ENCODE measurements at places on chromosomes 16 and 17.

- DNase-seq: no peak
Measured at GRCh38 chr17:52025236-52025635, 133.3 kb downstream of the CA10 start.

GRCh38 chr17:70055000-70055399, 20.0 kb upstream of the KCNJ16 start:
- no peak for DNase-seq

DNA sequence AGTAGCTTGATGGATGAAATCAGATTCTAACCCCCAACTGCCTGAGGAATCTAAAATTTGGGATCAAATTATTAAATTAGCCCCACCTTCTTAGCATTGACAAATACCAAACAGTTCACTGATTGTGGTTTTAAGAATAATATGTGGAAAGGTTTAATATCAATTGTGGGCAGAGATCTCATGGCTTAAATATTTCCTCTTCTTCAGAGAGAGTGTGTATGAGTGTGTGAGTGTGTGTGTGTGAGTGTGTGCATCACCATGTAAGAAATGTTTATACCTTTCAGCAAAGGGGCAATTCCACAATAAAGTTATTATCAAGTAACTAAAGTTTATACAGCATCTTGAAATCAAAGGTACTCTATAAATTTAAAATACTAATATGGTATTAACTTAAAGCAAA, 3.2 kb downstream of the SMURF2 start:
- no peak for DNase-seq

- DNase-seq: no peak
Measured at GRCh38 chr16:66660422-66661209, 35.9 kb downstream of the CMTM4 start.

- DNase-seq: no peak
Measured at GRCh38 chr16:65120831-65121721, 787 bp downstream of the CDH11 start.

Measured in RPMI8226 (cell line).